ENCODE measurements at places on chromosomes 5 and 9.

DNA sequence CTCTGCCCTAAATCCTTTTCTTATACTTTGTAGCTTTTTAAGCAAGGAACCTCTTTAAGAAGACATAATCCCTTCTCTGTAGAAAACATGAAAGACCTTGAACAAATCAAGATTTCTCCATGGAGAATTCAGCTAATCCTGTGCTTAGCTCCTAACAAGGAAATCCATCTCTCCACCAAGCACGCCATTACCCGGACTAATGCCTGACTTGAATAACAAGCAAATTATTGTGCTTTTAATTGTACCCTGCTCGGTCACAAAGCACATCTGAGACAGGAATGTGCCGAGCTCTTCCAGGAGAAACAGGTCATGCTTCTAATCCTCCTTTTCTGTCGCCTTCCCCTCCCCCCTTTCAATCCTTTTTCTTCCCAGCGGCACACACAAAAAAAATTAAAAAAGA, 141.3 kb downstream of the PSAT1 start:
- DNase-seq: no peak

- no peak for DNase-seq
Observed at GRCh38 chr9:8262625-8263622, 463.3 kb upstream of the DMAC1 start.

DNA sequence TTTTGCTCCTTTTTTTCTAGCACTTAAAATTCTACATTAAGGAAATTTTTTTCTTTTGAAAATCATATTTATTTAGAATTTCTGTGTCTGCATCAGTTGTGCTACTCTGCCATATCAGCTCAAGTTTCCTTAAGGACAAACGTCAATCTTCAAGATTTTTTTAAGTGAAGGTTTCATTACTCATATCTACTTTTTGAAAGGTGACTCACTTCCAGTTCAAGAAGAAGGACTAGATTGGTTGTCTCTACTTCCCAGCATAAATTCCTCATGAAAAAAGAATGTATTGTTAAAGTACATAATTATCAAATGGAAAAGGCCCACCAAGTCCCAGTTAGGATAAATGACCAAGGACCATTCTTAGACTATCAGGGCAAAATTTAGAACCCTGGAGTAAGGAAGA, 626.5 kb downstream of the DMRTA1 start:
- DNase-seq: no peak

GRCh38 chr5:6107675-6108539, 270.4 kb downstream of the MED10 start:
- no peak for DNase-seq

- no peak for DNase-seq
Observed at GRCh38 chr9:107567462-107567861, 77.9 kb upstream of the KLF4 start.

DNA sequence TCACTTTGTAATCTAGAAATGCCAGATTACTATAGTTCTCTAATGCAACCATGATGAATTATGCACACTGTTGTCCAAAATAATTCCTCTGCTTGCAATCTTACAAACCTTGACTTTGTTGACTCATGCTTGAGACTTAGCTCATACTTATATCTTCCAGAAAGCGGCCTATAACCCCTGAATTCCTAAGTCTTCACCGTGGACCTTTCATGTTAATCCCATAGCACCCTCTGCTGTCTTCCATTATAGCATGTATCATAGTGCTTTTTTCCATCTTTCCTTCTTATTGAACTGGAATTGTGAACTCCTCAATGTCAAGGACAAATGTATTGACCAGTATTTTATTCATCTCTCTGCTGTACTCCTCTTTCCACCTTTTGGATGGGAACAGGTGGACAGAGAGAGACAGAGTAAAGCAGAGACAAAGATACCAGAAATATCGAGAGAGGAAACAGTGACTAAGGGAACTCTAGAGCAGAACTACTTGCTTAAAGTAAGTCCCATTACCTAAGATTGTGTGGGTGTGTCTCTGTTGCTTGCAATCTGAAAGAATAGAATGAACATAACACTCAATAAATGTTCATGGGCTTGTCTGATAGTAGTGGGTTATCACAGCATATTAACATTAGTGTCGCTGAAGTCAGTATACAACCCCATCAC, 110.0 kb downstream of the LURAP1L start:
- no peak for DNase-seq

DNA sequence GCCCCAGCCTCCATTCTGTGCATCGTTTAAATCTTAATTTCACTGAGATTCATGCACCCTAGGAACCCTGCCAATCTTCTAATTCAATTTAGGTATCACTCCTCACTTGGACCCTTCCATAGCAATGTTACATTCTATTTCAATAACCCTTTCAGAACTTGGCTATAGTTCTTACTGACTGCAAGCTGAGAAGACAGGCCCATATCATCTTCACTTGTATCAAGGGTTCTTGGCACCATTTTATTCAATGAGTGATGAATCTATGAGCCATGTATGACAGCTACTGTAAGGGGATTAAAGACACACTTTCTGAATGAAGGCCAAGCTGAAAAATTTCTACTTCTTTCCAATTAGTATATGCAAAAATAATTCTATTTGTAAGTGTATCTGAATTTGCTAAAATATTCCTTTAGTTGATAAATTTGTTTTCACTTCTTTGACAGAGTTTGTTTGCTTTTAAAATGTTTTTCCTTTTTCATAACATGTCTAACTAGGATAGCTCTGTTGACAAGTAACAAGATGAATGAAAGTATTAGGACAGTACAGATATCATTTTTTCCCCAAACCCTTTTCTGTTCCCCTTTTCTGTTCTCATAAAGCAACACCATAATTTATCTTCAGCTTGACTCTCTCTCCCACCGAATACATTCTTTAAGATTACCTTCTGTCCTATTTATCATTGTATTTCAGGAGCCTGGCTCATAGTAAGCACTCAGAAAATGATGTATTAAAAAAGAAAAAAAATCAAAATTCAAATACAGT, 9.6 kb downstream of the ITGA2 start:
- no peak for DNase-seq

- DNase-seq: no peak
Observed at GRCh38 chr5:44770780-44771717, 37.7 kb upstream of the MRPS30 start.

DNA sequence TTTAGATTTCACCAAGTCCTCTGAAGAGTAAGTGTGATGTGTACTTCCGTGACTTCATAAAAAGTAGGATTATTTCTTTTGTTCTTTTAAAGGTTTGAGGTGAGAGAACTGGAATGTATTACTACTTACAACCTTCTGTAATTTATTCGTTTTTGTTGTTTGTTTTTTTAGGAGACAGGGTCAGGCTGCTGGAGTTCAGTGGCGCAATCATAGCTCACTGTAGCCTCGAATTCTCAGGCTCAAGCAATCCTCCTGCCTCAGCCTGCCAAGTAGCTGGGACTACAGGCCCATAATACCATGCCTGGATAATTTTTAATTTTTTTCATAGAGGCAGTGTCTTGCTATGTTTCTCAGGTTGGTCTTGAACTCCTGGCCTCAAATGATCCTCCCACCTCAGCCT, 68.3 kb upstream of the RETREG1 start:
- DNase-seq: no peak

- DNase-seq: no peak
Observed at GRCh38 chr5:8560776-8561175, 691.8 kb downstream of the MTRR start.

DNA sequence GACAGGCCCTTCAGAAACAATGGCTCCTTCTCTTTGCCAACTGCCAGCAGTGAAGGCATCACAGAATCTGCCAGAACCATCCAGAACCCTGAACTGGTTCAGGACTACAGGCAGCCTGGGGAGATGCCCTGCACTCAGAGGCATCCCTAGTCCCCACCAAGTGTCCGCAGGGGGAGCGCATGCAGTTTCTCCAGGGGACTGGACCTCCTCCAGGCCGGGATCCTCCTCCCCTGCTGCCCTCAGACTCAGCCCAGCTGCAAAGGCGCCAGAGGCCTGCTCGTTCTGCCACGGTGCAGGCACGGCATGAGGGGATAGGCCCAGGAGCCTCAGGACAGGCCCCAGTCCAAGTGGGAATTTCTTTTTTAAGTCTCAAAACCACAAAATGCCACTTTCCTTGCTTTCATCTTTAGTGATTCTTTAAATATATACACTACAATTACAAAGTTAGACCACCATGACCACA, 72.0 kb downstream of the SEMA4D start:
- DNase-seq: no peak

DNA sequence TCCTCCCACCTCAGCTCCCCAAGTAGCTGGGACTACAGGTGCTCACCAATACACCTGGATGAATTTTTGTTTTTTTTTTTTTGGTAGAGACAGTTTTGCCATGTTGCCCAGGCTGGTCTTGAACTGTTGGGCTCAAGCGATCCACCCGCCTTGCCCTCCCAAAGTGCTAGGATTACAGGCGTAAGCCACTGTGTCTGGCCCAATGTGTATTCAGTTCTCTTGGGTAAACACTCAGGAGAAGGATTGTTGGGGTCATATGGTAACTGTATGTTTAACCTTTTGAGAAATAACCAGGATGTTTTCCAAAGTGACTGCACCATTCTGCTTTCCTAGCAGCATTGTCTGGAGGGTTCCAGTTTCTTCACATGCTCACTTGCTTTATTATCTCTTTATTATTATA, 67.4 kb downstream of the TNPO1 start:
- DNase-seq: no peak

DNA sequence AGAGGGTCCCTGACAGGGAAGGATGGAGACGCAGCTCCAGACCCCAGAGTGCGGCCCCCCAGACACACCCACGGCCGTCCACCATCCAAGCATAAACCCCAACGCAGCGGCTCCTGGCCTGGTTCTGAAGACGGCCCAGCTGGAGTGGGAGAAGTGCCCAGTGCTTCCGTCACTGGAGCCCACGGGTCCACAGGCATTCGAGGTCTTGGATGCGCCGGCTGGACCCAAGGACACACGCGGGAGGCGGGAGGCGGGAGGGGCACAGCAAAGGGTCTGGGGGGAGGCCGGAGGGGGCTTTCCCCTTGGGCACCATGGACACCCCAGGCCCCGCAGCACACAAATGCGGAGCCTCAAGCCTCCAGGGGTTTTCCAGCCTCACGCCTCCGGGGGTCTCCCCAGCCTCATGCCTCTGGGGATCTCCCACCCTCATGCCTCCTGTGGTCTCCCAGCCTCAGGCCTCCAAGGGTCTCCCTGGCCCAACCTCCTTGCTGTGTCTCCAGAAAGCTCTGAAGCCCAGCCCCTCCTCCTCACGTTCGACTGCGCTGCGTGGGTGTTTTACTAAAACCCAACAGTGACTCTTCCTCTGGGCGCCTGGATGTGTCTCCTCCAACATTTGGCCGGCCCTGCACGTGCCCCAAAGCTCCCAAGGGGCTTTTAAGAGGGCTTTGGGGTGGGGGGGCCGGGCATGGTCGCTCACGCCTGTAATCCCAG, 15.2 kb downstream of the EXD3 start:
- DNase-seq: no peak

- DNase-seq: no peak
Observed at GRCh38 chr5:55634866-55635265, 77.3 kb downstream of the SLC38A9 start.

- DNase-seq: no peak
Observed at GRCh38 chr9:68706363-68707201, 1.5 kb downstream of the PIP5K1B start.

GRCh38 chr9:16715404-16715803, 155.1 kb downstream of the BNC2 start:
- DNase-seq: no peak

DNA sequence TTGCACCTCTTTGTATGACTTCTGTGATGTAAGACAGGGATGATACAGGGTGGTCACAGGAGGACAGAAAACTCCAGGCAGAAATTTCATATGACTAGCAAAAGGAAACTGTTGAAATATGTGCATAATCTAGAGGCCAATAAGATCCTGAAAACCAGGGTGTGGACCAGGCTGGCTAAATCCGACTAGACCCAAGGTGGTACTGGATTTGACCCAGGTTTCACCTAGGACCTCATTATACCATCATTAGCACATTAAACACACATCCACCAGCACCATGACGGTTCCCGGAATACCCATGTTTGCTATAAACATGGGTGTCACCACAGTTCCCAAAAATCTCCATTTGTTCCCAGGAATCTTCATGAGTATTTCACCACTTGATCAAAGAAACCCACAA, 517.1 kb downstream of the ZNF608 start:
- DNase-seq: no peak

GRCh38 chr9:86242071-86242470, 17.4 kb downstream of the C9orf153 start:
- no peak for DNase-seq

DNA sequence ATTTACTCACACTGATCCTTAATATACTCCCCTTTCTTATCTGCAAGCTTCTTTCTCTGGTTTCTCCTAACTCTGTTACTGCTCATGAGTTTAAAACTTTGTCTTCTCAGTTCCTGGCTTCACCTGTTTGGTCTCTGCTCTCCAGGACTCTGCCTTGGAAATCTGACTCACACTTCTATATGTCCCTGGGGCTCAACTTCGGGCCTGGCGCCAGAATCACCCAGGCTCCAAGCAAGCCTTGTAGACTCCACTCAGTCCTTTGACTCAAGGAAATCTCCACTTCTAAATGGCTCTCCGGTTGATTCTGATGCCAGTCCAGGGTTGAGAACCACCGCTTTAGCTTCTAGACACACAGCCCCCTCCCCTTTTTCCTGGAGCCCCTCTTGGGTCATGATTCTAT, 57.8 kb downstream of the TMC1 start:
- DNase-seq: no peak

Measured in CD4-positive, alpha-beta T cell treated with Interleukin-17A for 1 hour (primary cell).